ENCODE measurements at places on chromosomes 5 and 9.
A peak's percentile ranks its signal among the peaks of the same experiment; 100 is the strongest.

DNA sequence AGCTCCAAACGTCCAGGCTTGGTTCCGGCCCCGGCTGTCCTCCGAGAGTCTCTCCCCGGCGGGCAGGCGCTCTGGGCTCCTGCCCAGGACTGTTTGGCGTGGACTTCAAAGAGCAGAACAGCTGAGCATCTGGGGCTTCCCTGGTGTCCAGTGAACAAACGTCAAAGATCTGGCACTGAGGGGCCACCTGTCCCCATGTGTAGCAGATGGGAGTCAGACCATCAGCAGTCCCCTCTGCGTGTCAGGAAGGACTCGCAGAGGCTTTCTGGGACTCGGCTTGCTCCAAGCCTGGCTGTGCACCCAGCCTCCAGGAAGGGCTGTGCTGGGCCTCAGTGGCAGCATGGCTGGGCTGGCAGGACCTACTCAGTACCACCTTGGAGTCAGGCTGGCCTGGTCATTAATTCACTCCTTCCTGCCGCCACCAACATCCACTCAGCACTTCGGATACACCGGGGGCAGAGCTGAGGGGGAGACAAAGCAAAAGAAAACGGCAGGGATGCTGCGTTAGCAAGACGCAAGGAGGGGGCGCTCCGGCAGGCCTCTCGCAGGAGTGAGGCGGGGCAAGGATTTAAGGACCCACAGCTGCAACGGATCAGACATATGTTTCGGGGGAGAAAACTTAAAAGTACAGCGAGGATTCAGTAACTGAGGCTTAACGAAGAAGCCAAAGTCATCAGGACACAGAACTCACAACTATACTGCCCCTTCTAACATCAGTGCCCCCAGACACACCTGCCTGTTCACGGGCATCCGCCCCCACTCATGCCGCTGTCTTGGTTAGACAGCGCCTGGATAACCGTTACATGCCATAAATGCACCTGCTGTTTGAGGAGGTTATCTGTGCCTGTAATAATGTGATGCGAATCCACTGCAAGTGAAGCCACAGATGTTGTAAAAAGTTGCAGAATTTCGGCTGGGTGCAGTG is 164.5 kb upstream of the PHYKPL start:
- peak; percentile 17 for DNase-seq

GRCh38 chr5:74766418-74766848 is 484 bp downstream of the GFM2 start:
- DNase-seq = no peak

GRCh38 chr9:136314056-136314416 is 10.1 kb upstream of the CCDC187 start:
- no peak for DNase-seq

GRCh38 chr5:91065496-91065895 is 317.6 kb downstream of the ARRDC3 start:
- no peak for DNase-seq

DNA sequence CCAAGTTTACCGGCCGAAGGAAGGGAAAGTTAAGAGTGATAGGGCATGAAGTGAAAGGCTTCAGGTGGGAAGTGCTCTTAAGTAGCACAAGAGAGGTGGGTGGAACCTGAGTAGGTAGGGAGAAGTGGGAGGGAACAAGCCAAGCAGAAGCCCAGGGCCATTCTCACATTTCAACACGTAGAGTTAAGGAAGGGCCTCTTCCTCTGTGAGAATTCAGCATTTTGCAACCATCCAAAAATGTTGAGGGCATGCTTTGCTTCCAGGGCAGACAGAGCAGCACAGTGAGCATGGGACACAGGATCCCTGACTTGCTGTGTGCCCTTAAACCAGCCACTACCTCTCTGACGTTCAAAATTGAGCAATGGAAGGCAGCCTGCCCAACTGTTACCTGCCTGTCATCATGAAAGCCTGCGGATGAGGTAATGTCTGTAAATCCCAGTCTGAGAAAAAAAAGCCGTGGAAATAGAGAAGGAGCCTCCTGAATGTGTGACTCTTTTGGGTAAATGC is 3.3 kb downstream of the CYFIP2 start:
- DNase-seq = no peak
